ENCODE measurements at places on chromosomes 12 and 14.

DNA sequence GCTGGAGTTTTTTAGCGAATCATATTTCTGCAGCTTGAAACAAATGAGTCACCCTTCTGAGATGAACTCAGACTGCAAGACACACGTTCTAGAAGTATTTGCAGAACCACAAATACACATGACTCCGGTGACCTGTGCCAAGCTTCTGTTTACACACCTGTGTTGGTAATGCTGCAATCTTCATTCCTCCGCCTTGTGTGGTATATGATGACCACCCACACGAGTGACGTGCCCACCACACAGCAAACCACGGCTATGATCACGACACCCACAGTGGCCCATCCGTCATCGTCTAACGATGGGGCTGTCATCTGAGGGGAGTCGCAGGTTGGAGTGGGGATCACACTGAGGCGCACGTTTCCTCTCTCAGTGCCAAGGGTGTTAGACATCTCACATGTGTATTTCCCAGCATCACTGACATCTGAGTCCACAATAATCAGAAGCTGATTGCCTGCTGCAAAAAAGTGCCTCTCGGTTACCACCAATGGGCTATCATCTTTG, 43.0 kb downstream of the LRIG3 start:
- no peak for DNase-seq

GRCh38 chr14:40113671-40114070, 681.4 kb upstream of the FBXO33 start:
- DNase-seq: no peak

- no peak for DNase-seq
Measured at GRCh38 chr12:78210506-78210860, 379.8 kb downstream of the NAV3 start.

GRCh38 chr14:104970231-104971068, 7.7 kb downstream of the AHNAK2 start:
- DNase-seq: no peak

- DNase-seq: no peak
Measured at GRCh38 chr12:108060067-108060466, 69.0 kb upstream of the WSCD2 start.

All from activated CD4-positive, alpha-beta memory T cell treated with anti-CD3 and anti-CD28 coated beads, Interleukin-2, amount 10 ng/mL, durations not matched to agents 7 days and 5 days (primary cell).